ENCODE measurements at places on chromosomes 4 and X.

- ATAC-seq, result no peak
Measured at GRCh38 chr4:19236473-19236872, 1015.2 kb upstream of the SLIT2 start.

DNA sequence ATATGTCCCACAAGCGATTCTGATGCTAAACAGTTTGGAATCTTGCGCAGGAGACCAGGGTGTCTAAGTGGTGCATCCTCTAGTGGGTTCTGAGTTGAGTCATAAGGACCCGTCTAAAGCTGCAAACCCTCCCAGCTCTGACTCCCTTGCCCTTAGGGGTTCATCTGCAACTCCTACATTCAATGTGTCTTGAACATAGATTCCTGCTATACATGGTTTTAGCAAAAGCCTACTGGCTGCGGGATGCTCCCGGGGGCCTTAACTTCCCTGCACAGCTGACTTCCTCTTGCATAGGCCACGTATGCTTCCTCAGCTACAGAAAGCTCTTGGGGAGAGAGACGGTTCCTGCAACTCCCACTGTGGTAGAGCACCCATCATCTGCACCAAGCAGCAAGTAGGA lies 236.7 kb downstream of the EVC2 start:
- ATAC-seq, result no peak

DNA sequence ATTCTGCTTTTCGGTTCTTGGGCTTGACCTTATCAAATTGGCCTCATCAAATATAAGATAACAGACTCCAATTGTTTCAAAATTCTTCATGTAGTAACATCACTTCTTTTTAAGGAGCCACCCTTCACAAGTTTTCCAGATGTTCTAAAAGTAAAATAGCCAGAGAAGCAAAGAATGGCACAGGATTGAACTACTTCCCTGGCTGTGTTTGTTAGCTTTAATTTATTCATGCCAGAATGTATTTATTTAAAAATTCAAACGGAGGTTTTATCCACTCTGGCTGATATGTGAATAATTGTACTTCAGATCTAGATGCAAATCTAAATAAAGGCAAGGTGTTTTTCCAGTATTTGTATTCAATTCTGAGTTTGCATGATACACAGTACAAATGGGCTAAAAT lies 581.3 kb upstream of the TENM3 start:
- ATAC-seq, result no peak

DNA sequence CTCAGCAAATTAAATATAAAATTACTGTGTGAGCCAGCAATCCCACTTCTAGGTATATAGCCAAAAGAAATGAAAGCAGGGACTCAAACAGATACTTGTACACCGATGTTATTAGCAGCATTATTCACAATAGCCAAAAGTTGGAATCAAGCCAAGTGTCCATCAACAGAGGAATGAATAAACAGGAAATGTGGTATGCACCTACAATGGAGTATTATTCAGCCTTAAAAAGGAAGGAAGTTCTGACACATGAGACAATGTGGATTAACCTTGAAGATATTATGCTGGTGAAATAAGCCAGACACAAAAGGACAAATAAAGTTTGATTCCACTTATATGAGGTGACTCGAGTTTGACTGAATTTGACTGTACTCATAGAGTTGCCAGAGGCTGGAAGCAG lies 108.3 kb upstream of the DUSP21 start:
- no peak for ATAC-seq

DNA sequence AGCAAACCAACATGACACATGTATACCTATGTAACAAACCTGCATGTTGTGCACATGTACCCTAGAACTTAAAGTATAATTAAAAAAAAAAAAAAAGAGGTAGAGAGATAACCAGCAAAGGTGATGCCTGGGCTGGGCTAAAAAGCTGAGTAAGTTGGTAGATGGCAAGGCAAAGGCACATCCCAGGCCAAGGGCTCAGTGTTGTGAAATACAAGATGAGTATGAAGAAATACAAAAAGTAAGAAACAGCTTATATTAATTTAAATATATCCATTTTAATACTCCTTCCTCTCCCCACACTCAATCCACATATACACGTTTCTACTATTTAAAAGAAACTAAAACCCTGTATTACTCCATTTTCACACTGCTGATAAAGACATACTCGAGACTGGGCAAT lies 25.8 kb downstream of the TEC start:
- no peak for ATAC-seq

- no peak for ATAC-seq
Measured at GRCh38 chr4:85963231-85963630, 396.6 kb downstream of the MAPK10 start.

Measured in motor neuron (in vitro differentiated cells).